ENCODE measurements at places on chromosomes 11 and 22. TPM values are rescaled to one million over a fixed set of nuclear protein-coding genes. Genes with fewer than 3 reads are reported as not detected.

The PANX2 gene
- polyA plus RNA-seq: not detected

The TIMM10B gene
- 25.4 TPM for polyA plus RNA-seq

The MEI1 gene
- polyA plus RNA-seq: 105 TPM

The BATF2 gene
- 0.29 TPM for polyA plus RNA-seq

The NLRP14 gene
- polyA plus RNA-seq: not detected

The LRRC32 gene
- polyA plus RNA-seq: not detected

Measured in IgD-negative memory B cell (primary cell).